Stimulated activated CD8-positive, alpha-beta memory T cell treated with anti-CD3 and anti-CD28 coated beads, Interleukin-4, amount 100 ng/mL, for 48 hours (primary cell): ENCODE measurements at places on chromosomes 12 and 14.

GRCh38 chr12:25769082-25769945 lies 189.2 kb upstream of the RASSF8 start:
- DNase-seq, result no peak

GRCh38 chr14:20830831-20831230 lies 28.2 kb upstream of the RNASE1 start:
- no peak for DNase-seq

- DNase-seq, result no peak
Observed at GRCh38 chr12:5204831-5205230, 161.2 kb downstream of the KCNA5 start.

DNA sequence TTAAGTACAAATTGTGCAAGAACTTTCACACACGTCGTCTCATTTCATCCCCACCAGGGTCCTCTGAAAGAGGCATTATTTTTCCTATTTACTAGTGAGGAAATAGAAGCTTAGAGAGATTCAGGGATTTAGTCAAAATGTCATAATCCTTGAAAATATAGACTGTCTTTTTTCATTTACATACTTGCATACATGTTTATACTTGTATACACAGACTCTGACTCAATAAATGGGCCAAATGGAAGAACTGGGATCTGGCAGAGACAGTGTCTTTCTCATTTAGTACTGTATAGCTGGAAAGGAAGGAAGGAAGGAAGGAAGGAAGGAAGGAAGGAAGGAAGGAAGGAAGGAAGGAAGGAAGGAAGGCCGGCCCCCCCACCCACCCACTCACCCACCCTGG lies 357.7 kb upstream of the SOX5 start:
- no peak for DNase-seq

DNA sequence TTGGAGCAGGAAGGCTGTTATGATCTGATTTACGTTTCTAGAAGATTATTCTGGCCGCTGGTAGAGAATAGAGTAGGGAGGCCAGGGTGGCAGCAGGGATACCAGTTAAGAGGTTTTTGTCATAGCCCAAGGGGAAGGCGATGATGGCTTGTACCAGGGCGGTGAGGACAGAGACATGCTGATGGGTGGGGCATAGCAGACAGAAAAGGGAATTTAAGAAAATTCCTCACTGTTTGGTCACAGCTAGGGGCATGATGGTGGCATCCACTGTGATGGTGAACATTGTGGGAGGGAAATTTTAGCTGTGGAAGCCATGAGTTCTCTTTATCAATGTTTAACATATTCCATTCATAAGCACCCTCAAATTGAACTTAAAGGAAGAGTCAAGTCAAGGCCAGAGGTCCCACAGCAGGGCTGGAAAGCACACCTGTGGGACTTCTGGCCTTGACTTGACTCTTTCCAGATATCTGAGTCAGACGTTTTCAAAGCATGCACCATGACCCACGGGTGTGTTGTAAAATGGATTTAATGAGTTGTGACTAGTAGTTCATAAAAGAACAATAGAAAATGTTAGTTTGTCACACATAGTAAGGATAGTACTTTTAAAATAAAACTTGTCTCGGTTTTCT lies 134.6 kb downstream of the CHST11 start:
- no peak for DNase-seq

DNA sequence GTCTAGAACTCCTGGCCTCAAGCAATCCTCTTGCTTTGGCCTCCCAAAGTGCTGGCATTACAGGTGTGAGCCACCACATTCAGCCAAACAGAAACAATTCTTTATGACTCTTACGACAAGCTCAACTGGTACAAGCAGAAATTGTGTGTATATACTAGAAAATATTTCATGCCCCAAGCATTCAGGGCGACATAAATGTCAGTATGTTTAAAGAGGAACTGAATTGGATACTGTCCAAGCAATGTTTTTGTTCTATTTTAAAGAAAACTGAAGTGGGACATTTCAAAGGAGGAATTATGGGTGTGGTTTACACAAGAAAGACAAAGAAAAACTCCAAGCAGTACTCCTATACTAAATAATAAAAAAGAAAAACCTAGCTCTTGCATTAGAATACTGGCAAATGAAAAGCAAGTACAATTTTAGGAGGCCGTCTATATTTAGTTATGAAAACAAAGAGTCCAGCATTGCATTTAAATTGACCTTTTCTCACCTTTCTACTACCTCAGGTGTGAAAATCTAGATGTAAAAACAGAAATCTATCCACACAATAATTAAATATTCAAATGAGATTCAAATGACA lies 48.9 kb downstream of the PPP1R12A start:
- no peak for DNase-seq
